ENCODE measurements at places on chromosomes 3 and 15.
A peak's percentile ranks its signal among the peaks of the same experiment; 100 is the strongest.

DNA sequence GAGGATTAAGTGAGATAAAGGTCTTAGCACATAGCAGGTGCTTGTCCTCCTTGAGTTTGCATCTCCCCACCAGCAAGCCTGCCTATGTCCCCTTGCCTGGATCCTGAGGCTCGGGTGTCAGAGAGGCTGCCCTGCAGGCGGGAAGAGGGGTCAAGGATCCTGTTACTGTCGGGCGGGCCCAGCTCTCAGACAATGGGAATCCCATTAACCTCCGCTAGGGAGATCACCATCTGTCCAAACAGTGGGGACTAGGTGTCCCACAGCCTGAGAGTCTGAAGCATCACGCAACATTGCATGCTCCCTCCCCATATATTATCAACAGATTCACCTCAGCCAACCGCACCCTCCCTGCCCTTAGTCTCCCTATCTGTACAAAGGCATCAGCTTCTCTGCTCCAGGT lies 151.4 kb downstream of the FBLN2 start:
- no peak for DNase-seq
- H3K27ac ChIP-seq = no peak overlapping the region
- no peaks in the 10 kb centered on the region for H3K27me3 ChIP-seq
- H3K4me1 ChIP-seq = no peaks in the 10 kb centered on the region

- DNase-seq = no peak
- no peaks in the 10 kb centered on the region for H3K27me3 ChIP-seq
- peaks cover 19% of the 10 kb centered on the region for H3K4me1 ChIP-seq
- no peak overlapping the region for H3K27ac ChIP-seq
These were observed 160.4 kb upstream of the SLC2A2 start for GRCh38 chr3:171186817-171187500.

- no peak for DNase-seq
- H3K4me3 ChIP-seq = peak overlapping the region; percentile 63
- H3K27me3 ChIP-seq = no peaks in the 10 kb centered on the region
- peak overlapping the region; percentile 96 for H3K27ac ChIP-seq
These were observed 2.2 kb downstream of the PTPRG start for GRCh38 chr3:61563313-61564271.

DNA sequence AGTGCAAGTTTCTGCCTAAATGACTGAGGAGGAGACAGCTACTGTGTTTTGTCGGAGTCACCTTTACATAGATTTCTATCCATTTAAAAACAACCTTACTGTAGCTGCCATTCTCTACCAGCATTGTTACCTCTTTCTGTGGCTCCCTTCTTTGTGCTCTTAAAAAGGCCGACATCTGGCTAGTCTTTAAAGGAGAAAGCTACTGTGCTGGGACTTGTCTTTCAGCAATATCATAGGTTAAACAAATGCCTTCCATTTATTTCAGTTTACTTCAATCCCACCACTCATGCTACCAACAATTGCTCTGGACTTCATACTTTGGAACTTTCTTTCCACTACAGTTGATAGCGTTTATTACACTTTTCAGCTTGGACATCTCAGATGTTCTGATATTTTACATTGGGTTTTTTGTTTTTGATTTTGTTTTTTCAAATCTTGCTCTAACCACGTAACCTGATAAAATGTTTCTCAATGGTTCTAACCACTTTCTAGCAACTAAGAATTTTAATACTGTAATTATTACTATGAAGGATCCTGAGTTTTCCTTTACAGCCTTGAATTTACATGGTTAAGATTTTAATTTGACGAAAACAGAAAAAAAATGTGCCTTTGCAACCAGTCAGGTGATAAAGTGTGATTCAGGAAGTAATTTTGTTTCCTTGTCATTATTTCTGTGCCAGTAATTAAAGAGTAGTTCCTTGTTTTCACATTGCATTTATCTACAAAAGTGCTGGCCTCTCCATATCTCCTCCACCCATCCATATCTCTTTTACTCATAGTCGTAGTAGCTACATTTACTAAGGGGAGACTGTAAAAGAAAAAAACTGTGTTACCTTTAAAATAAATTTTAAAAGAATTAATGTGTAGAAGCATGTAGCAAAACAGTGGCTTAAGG lies 1.3 kb upstream of the CBLB start:
- peak overlapping the region; percentile 89 for H3K4me3 ChIP-seq
- peak overlapping the region; percentile 98 for H3K27ac ChIP-seq
- peaks cover 36% of the 10 kb centered on the region for H3K4me1 ChIP-seq
- no peak for DNase-seq
- no peaks in the 10 kb centered on the region for H3K36me3 ChIP-seq

DNA sequence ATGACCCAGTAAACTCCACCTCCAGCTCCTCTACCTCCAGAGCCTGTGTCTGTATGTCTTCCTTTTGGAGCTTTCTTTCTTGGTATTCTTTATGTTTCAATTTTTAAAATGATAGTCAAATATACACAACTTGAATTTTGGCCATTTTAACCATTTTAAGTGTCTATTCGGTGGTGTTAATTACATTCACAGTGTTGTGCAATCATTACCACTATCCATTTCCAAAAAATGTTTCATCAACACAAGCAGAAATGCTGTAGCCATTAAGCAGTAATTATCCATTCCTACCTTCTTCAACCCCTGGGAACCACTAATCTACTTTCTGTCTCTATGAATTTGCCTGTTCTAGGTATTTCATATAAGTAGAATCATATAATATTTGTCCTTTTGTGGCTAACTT lies 194.5 kb upstream of the TSC22D2 start:
- DNase-seq = no peak
- H3K4me1 ChIP-seq = peaks cover 22% of the 10 kb centered on the region
- no peak overlapping the region for H3K27ac ChIP-seq
- no peaks in the 10 kb centered on the region for H3K36me3 ChIP-seq
- no peaks in the 10 kb centered on the region for H3K27me3 ChIP-seq

DNA sequence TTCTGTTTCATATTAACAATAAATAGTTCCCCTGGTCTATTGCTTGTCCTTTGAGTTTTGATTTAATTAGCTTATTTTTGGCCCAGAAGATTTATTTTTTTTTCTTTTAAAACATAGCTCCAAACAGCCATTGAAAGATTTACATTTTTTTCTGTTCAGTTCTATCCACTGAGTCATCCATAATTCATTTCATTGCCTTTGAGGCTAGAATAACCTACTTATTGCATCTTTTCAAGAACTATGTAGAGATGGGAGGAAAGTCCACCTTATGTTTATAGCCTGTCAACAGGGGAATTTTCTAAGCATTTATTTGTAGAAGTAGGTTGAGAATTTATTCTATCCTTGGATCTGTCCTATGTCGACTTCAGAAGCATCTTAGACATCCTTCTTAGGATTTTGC lies 53.4 kb upstream of the CHD2 start:
- no peak for DNase-seq
- no peak overlapping the region for H3K27ac ChIP-seq
- H3K4me3 ChIP-seq = no peak overlapping the region
- H3K27me3 ChIP-seq = no peaks in the 10 kb centered on the region

DNA sequence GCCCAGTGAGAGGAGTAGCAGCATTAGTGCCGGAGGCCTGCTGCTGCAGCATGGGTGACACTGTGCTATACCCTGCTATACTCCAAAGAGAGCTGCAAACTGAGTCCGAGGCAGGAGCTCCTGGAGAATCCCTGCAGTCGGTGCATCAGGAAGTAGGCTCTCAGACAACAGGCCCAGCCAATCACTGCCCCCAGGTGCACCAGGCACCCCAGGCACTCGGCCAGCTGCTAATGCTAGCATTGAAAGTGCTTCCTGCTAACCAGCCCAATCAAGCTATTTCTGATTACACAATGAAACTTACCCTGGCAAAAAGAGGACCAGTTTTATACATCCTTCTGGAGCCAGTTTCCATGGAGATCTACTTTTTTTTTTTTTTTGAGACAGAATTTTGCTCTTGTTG lies 45.6 kb upstream of the IREB2 start:
- H3K4me3 ChIP-seq = no peak overlapping the region
- H3K36me3 ChIP-seq = no peaks in the 10 kb centered on the region
- peaks cover 9% of the 10 kb centered on the region for H3K4me1 ChIP-seq
- no peak overlapping the region for H3K27ac ChIP-seq

DNA sequence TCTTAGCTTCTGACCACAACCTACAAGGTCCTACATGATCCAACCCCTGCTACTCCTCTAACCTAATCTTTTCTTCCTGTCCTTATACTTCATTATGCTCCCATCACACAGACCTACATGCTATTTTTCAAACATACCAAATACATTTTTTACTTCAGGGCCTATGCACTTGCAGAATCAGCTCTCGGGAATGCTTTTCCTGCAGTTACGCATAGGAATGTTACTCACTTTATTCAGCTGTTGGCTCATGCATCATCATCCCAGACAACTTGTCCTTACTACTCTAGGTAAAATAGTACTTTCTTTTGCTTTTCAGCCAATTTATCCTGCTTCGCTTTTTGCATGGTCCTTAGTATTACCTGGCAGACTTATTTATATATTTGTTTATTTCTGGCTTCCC lies 105.6 kb downstream of the OXSM start:
- no peaks in the 10 kb centered on the region for H3K27me3 ChIP-seq
- no peak overlapping the region for H3K4me3 ChIP-seq
- H3K36me3 ChIP-seq = no peaks in the 10 kb centered on the region
- no peak overlapping the region for H3K27ac ChIP-seq
- H3K4me1 ChIP-seq = no peaks in the 10 kb centered on the region
- DNase-seq = no peak

GRCh38 chr3:56059731-56060130 lies 408.5 kb downstream of the ERC2 start:
- H3K36me3 ChIP-seq = no peaks in the 10 kb centered on the region
- H3K27ac ChIP-seq = no peak overlapping the region
- H3K27me3 ChIP-seq = no peaks in the 10 kb centered on the region

GRCh38 chr15:29874977-29875376 lies 52.7 kb upstream of the TJP1 start:
- H3K36me3 ChIP-seq = no peaks in the 10 kb centered on the region
- no peaks in the 10 kb centered on the region for H3K27me3 ChIP-seq
- no peak overlapping the region for H3K27ac ChIP-seq

DNA sequence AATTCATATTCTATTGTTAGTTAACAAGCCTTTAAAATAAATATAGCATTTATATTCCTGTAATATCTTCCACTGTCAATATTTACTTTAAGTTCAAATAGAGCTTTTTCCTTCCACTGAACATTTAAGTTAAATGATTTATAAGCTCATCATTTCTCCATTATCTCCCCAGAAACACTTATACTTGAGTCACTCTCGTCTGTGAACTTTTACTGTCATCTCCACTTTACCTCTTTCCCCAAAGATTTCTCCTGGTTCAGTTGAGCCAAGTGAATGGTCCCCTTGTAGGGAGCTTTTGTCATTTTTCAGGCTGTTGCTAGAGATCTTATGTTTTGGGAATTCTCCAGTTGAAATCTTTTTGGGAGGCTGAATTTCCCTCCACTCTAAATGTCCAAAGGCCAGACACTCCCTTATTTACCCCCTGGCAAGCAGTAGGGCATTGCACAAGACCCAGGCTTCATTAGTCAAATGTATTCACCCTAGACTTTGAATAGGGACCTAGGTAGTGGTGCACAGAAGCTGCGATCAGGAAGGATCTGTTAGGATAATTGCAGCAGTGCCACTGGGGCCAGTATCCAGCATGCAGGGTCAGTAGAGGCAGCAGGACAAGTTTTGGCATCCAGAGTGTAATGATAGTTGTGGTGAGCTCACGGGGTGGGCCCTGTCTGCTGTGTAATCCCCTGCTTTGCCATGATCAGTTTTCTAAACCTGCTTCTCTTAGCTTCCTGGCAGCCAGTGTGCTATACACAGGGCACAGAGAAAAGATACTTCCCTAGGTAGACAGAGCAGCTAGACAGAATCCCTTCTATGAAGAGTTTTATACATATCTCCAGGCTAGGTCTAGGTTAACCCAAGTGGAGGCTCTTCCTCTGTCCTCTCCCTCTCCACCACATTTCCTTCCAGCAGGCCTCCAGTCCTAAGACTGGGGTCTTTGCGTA lies 356.5 kb upstream of the SLCO3A1 start:
- H3K27ac ChIP-seq = no peak overlapping the region
- no peaks in the 10 kb centered on the region for H3K27me3 ChIP-seq
- no peak for DNase-seq
- no peaks in the 10 kb centered on the region for H3K36me3 ChIP-seq
- H3K4me1 ChIP-seq = no peaks in the 10 kb centered on the region
- no peak overlapping the region for H3K4me3 ChIP-seq

- no peaks in the 10 kb centered on the region for H3K36me3 ChIP-seq
- H3K4me3 ChIP-seq = no peak overlapping the region
- H3K4me1 ChIP-seq = no peaks in the 10 kb centered on the region
These were observed 47.6 kb downstream of the OSTN start for GRCh38 chr3:191246630-191247029.

GRCh38 chr3:11195721-11196332 lies 41.5 kb downstream of the HRH1 start:
- peak overlapping the region; percentile 40 for H3K27ac ChIP-seq
- peaks cover 7% of the 10 kb centered on the region for H3K27me3 ChIP-seq
- DNase-seq = no peak
- no peak overlapping the region for H3K4me3 ChIP-seq
- peaks cover 29% of the 10 kb centered on the region for H3K4me1 ChIP-seq

GRCh38 chr3:195147649-195148080 lies 123.3 kb downstream of the XXYLT1 start:
- no peak for DNase-seq
- peak overlapping the region; percentile 88 for H3K27ac ChIP-seq
- H3K4me1 ChIP-seq = peaks cover 46% of the 10 kb centered on the region
- no peaks in the 10 kb centered on the region for H3K27me3 ChIP-seq
- no peaks in the 10 kb centered on the region for H3K36me3 ChIP-seq
- peak overlapping the region; percentile 21 for H3K4me3 ChIP-seq

DNA sequence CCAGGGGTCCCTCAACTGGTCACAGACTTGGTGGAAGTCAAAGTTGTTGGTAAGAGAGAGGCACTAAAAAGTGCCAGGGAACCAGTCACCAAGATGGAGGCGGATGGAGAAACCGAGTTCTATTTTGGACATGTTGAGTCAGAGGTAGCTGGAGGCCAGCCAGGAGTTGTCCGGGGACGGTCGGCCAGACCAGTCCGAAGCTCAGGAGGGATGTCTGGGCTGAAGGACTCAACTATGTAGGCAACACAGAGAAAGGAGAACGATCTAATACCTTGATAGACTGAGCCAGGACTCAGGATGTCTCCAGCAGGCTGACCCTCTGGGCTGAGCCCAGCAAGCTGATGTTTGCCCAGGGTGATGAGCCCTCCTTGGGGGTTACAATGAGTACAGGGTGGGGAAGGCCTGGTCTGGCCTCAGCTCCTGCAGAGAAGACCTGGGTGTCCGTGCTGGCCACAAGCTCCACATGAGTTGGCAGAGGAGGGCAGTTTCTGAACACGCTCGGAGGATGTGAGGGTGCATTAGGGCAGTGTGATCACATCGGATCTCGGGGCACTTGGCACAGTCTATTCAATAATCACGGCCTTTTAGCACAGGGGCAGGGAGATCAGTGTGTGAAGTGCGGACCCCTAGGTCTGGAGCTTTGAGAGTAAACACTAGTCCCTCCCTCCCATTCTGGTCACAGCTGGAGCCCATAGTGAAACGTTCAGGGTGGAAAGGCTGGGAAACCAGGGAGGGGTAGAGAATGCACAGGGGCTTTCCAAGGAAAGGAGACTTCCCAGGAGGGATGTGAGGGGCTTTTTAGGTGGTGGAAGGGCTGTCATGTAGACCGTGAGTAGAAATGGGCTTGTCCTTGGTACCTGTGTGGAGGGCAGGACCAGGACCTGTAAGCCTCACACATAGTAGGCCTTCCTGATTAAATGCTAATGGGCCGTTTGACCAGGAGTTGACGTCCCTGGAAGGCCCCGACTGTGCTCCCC lies 111.9 kb downstream of the ETFA start:
- peaks cover 13% of the 10 kb centered on the region for H3K36me3 ChIP-seq
- no peak for DNase-seq
- H3K4me3 ChIP-seq = no peak overlapping the region
- no peaks in the 10 kb centered on the region for H3K27me3 ChIP-seq
- H3K4me1 ChIP-seq = peaks cover 44% of the 10 kb centered on the region
- H3K27ac ChIP-seq = peak overlapping the region; percentile 41

- H3K36me3 ChIP-seq = peaks cover 79% of the 10 kb centered on the region
- H3K27me3 ChIP-seq = no peaks in the 10 kb centered on the region
- no peak overlapping the region for H3K27ac ChIP-seq
- H3K4me1 ChIP-seq = peaks cover 9% of the 10 kb centered on the region
These were observed 58.1 kb downstream of the PDIA5 start for GRCh38 chr3:123124971-123125370.

Measured in esophagus muscularis mucosa (tissue), 4 donors.